ENCODE measurements at places on chromosomes 2 and 18.

DNA sequence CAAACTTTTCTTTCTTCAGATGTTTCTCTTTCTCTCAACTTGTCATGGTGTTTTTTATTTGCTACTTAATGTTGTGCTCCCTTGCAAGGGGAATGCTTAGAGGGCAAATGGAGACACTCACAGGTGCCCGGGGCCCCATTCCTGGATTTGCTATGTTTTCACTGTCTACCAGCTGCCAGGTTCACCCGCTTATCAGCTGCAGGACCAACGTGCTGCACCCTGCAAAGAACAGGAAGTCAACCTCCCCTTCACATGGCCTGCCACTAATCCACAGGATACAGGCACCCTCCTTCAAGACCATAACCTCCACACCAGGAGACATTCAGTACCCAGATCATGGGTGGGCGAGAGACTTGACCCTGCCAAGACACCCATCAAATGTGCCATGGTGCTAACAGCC, 237.6 kb upstream of the STON1 start:
- H3K4me1 ChIP-seq = peaks cover 6% of the 10 kb centered on the region
- peaks cover 3% of the 10 kb centered on the region for H3K36me3 ChIP-seq
- DNase-seq = no peak
- no peak overlapping the region for H3K27ac ChIP-seq
- no peak overlapping the region for H3K4me3 ChIP-seq

DNA sequence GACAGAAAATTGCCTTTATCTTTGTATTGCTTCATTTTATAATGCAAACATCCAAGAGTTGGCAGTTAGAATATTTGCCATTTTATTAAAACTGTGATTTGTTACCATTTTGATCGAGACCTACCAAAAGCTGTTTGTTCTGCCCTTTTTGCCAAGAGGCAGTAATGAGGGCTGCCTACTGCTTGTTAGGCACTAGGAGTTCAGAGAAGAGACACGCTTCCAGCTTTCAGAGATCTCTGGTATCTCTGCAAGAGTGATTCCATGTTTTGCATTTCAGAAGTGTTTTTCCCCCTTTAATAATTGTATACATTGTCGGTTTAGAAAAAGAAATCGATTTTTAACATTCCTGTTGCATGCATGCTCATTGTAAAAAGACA, 628 bp downstream of the MRPL30 start:
- H3K36me3 ChIP-seq = peaks cover 19% of the 10 kb centered on the region
- DNase-seq = no peak
- H3K27ac ChIP-seq = peak overlapping the region; percentile 88
- no peaks in the 10 kb centered on the region for H3K27me3 ChIP-seq
- H3K4me1 ChIP-seq = peaks cover 45% of the 10 kb centered on the region
- peak overlapping the region; percentile 97 for H3K4me3 ChIP-seq

- H3K27ac ChIP-seq = no peak overlapping the region
- DNase-seq = no peak
- H3K4me1 ChIP-seq = no peaks in the 10 kb centered on the region
- no peaks in the 10 kb centered on the region for H3K27me3 ChIP-seq
- H3K36me3 ChIP-seq = peaks cover 20% of the 10 kb centered on the region
Observed at GRCh38 chr2:61677942-61678341, 139.8 kb upstream of the XPO1 start.

GRCh38 chr2:96207774-96208142, 869 bp downstream of the STARD7 start:
- peak overlapping the region; percentile 83 for H3K27ac ChIP-seq
- H3K27me3 ChIP-seq = no peaks in the 10 kb centered on the region
- peaks cover 58% of the 10 kb centered on the region for H3K4me1 ChIP-seq

DNA sequence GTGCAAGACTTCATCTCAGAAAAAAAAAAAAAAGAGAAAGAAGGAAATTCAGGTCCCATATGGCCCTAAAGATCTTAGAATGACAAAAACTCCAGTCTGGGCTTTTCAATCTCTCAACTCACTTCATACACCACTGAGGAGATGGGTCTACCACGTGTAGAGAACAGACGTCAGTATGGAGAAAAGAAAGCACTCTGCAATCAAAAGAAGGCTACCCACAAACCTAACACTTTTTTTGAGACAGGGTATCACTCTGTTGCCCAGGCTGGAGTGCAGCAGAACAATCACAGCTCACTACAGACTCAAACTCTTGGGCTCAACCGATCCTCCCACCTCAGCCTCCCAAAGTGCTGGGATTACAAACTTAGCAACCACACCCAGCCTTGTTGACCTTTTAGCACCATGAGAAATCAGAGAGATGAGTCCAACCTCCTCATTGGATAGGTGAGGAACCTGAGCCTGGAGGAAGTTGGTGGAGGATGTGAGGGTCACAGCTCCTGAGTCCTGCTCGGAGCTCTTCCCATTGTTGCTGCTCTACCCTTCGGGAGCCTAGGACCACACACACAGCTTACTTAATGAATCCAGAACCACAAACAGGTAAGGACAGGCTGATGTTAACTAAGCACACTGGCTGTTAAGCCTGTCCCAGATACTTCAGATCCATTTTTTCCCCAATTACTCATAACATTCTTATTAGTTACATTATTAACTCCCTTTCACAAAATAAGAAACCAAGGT, 23.7 kb downstream of the TBC1D8 start:
- H3K27me3 ChIP-seq = peaks cover 7% of the 10 kb centered on the region
- no peaks in the 10 kb centered on the region for H3K36me3 ChIP-seq
- DNase-seq = no peak
- H3K4me3 ChIP-seq = no peak overlapping the region

DNA sequence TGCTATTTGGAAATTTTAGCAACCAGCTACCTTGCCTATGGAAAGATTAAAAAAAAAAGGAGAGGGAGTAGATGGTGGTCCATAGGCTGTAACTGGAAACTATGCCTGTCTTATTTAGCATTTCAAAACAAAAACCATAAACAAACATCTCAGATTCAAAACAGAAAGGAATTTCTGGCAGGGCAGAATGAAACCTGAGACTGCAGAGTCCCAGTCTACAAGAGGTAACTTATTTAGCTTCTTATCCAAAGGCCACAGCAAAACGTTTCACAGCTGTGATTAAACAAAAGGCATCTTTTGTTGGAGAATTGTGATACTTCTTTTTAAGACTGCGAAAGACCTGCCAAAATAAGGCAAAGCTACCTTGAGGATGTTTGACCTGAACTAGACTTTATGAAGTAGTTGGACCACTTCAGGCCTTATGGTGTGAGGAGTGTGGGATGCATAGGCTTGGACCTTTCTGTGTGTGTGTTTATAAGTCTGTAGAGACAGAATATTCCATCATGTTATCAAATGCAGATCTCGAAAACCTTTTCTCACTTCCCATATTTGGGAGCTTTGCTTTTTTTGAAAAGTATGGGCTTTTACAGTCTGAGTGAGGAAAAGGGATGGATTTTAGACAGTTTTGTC, 11.0 kb downstream of the CRIM1 start:
- no peak overlapping the region for H3K27ac ChIP-seq
- no peaks in the 10 kb centered on the region for H3K36me3 ChIP-seq
- no peak for DNase-seq
- peaks cover 4% of the 10 kb centered on the region for H3K27me3 ChIP-seq

GRCh38 chr2:162007447-162008040, 66.5 kb downstream of the DPP4 start:
- H3K4me1 ChIP-seq = peaks cover 58% of the 10 kb centered on the region
- H3K27me3 ChIP-seq = no peaks in the 10 kb centered on the region
- DNase-seq = no peak

GRCh38 chr2:3604991-3605961, 10.4 kb downstream of the COLEC11 start:
- H3K4me1 ChIP-seq = peaks cover 7% of the 10 kb centered on the region
- no peak overlapping the region for H3K27ac ChIP-seq
- H3K27me3 ChIP-seq = no peaks in the 10 kb centered on the region

GRCh38 chr2:96716388-96716787, 23.5 kb downstream of the LMAN2L start:
- H3K36me3 ChIP-seq = peaks cover 3% of the 10 kb centered on the region
- no peak overlapping the region for H3K27ac ChIP-seq
- H3K27me3 ChIP-seq = no peaks in the 10 kb centered on the region
- H3K4me3 ChIP-seq = no peak overlapping the region
- no peaks in the 10 kb centered on the region for H3K4me1 ChIP-seq

DNA sequence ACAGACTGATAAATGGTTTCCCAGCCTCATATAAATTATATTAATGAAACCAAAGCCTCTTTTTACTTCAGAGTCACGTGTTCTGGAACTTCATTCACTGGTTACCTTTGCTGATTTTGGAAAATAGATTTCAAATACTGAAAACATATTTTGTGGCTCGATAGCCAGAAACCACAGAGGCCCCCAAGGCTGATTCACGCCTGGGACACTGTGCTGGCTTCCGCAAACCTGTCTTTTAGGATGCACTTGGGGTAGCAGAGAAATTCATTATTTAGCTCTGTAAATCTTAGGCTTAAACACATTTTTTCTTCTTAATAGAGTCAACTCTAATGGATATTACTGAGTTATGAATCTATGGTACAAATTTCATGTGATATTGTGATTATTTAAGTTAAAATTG, 90.7 kb upstream of the TMEM18 start:
- no peak for DNase-seq
- H3K4me3 ChIP-seq = no peak overlapping the region
- peaks cover 10% of the 10 kb centered on the region for H3K36me3 ChIP-seq
- H3K4me1 ChIP-seq = peaks cover 24% of the 10 kb centered on the region

- peaks cover 74% of the 10 kb centered on the region for H3K4me1 ChIP-seq
- peak overlapping the region; percentile 45 for H3K27ac ChIP-seq
- no peaks in the 10 kb centered on the region for H3K27me3 ChIP-seq
- no peaks in the 10 kb centered on the region for H3K36me3 ChIP-seq
- no peak for DNase-seq
- H3K4me3 ChIP-seq = peak overlapping the region; percentile 2
Observed at GRCh38 chr18:13378150-13378549, 159.6 kb downstream of the LDLRAD4 start.
